Regular cardiac myocyte (primary cell): ENCODE measurements at places on chromosomes 2 and 18. TPM values are rescaled to one million over a fixed set of nuclear protein-coding genes. Genes with fewer than 3 reads are reported as not detected.

RTP5 gene
- not detected in 2 replicates for total RNA-seq

EFHD1 gene
- 1.9 and 2.0 TPM in 2 replicates for total RNA-seq

MEP1B gene
- total RNA-seq, result under 0.01 TPM in 1 of 2 replicates, not detected in the other

NTSR2 gene
- total RNA-seq, result not detected in 2 replicates

MC2R gene
- not detected in 2 replicates for total RNA-seq
